ENCODE measurements at places on chromosomes 3 and 15.

DNA sequence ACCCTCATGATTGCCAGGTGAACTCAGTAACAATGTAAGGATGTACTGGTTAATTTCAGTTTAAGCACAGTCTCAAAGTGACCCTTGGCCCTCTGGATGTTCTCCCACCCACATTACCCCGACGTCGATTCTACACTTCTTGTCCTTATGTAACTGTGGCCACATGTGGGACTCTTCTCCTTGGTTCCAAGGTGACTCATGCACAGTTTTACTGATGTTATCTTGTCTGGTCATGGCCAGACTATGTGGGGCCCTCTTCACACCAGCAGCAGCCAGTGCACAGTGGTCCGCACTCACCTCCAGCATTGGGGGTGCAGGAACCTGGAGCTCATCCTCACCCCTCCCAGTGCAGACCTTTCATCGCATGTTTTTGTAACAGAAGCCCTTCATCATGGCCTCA lies 519.4 kb downstream of the OCA2 start:
- DNase-seq: no peak

DNA sequence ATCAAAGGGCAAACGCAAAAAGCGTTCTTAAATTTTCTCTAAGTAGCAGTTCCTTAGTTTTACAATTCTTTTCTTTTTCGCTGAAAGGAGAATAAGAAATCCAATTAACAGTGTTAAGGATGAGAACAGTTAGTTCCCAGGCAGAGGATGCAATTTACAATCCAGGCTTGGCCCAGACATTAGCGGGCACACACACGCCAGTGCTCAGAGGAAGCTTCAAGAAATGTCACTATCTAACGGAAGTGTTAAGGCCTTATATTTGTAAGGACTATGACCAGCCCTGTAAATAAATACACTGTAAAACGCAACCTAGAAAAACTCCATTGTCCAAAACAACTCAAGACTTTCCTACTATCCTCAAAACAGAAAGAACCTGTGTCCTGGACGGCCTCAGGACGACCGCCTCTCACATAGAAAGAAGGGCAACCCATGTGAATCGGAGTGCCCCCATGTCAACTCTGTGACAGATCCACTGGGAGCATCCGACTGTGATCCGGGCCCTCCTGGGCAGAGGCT lies 1.3 kb downstream of the ACAP2 start:
- DNase-seq: no peak

- DNase-seq: no peak
Observed at GRCh38 chr15:63722204-63722808, 111.4 kb downstream of the HERC1 start.

- DNase-seq: no peak
Observed at GRCh38 chr3:20245781-20246180, 59.8 kb upstream of the SGO1 start.

GRCh38 chr3:48306290-48306689 lies 27.2 kb downstream of the SPINK8 start:
- no peak for DNase-seq
